Esophagus squamous epithelium (tissue), 5 donors: ENCODE measurements at places on chromosomes 2 and 18.

DNA sequence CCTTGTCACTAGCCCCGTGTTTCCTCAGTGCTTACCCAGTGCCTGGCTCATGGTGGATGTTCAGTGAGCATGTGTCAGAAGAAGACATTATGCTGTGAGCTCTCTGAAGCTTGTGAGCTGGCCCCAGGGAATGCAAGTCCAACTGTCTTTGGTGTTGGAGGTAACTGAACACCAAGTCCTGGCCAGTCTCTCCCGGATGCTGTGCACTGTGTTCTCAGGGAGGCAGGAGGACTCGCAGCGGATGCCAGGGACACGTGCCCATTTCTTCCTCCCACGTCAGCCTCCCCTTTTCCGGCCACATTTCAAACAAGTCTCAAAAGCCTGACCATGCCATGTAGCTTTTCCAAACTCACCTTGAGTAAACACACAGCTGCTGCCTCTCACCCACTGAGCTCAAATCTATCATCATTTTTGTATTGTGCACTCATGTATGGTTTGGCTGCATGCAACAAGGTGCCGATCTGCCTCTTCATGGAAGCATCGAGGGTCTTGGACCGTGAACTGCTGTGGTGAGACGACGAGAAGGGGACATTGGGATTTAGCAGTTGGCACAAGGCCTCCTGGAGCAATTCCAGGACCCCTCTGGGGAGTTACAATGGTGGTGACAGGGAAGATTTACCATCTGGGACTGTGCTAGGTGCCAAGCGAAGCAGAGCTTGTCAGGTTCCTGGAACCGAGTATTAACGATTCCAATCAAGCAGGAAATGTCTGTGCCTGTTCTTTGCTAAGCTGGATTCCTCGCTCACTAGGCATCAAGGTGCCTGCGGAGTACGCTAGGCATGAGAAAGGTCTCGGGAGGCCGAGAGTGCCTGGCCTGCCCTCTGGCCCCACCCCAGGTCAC is 44.4 kb upstream of the MGAT4A start:
- DNase-seq = no peak

- DNase-seq = no peak
These were observed 7.6 kb upstream of the TNS1 start for GRCh38 chr2:218010140-218010983.

- no peak for DNase-seq
These were observed 228.4 kb upstream of the AGAP1 start for GRCh38 chr2:235265348-235265965.

DNA sequence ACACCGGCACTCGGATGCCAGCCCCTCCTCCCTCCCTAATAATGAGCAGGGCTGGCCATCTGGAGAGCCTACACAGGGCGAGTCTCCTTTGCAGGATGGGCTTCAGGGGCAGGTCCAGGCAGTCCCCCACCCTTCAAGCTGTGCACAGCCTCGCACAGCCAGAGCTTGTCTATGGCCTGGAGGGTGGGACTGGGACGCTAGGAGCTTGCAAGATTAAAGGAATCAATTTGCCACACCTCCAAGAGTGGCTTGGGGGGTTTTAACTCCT is 43.9 kb upstream of the OTOF start:
- DNase-seq = no peak

GRCh38 chr2:118842661-118843482 is 4.6 kb downstream of the EN1 start:
- DNase-seq = no peak

- DNase-seq = no peak
These were observed 225.9 kb upstream of the FBXO11 start for GRCh38 chr2:48132271-48132625.

- no peak for DNase-seq
These were observed 152.8 kb upstream of the VRK2 start for GRCh38 chr2:57893786-57894185.

- DNase-seq = no peak
These were observed 64.4 kb upstream of the DAPL1 start for GRCh38 chr2:158730621-158731140.

GRCh38 chr18:7248877-7249276 is 18.0 kb downstream of the LRRC30 start:
- no peak for DNase-seq

DNA sequence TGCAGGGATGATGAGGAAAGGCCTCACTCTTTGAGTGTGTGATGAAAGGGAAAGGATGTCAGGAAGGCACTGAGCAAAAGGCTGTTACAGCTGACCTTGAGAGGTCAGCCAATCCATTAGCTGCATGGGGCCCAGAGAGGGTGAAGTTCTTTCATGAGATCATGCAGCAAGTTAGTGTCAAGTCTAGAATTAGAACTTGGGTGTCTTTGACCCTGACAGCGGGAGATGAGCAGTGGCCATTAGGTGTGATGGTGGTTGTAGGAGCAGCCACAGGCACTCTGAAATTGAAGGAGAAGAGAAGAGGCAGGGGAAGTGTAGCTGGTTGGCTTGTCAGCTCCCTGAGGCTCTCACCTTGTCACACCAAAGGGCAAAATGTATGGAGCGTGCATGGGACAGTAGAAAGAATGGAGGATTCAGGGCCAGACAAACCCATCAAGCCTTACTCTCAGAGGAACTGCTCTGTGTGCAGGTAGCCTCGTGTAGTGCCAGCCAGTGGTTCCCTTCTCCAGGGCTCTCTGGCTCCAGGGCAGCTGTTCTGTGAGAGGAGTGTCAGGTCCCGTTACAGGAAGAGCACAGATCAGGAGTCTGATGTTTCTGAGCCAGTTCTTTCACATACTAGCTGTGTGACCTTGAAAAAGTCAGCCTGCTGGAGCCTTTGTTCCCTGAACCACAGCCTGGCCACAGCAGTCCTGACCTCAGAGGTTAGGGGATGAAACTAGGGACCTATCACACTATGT is 35.9 kb downstream of the MAP4K4 start:
- DNase-seq = no peak

DNA sequence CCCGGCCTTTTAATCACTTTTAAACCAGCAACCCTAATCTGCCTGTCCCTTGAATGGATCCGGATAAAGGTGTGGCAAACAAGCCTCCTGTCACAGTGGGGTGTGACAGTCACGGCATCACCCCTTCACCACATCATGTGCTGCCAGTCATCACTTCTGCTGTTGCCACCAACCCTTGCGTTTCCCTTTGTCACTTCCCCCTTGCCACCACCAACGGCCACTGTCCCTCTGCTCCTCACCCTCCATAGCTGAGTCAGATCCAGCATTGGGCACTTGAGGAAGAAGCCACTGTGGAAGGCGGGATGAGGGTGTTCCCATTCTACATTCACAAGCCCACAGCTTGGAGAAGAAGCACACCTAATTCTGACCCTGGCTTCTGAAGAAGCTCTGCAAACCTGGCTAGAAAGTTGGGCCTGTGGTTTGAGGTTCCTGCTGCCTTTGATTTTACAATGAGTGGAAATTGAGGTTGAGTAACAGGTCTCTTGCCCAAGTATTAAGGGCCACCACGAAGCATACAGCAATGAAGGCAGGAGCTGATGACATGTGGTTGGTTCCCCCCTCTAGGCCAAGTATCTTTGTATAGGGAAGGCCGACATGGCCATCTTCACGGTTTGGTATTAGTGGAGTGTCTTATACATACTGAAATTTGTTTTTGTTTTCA is 22.9 kb upstream of the DARS1 start:
- peak; percentile 46 for DNase-seq

DNA sequence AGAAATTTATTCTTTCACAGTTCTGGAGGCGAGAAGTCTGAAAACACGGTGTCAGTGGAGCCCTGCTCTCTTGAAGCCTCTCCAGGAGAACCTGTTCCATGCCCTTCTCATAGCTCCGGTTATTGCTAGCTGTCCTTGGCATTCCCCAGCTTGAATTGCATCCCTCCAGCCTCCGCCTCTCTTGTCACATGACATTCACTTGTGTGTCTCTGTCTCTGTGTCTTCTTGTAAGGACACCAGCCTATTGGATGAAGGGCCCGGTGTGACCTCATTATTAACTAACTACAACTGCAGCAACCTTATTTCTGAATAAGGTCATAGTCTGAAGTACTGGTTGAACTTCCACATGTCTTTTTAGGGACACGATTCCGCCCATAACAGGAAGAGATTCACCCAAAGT is 4.5 kb upstream of the PRSS56 start:
- DNase-seq = no peak
